ENCODE measurements at places on chromosomes 2 and 18.
A peak's percentile ranks its signal among the peaks of the same experiment; 100 is the strongest.

DNA sequence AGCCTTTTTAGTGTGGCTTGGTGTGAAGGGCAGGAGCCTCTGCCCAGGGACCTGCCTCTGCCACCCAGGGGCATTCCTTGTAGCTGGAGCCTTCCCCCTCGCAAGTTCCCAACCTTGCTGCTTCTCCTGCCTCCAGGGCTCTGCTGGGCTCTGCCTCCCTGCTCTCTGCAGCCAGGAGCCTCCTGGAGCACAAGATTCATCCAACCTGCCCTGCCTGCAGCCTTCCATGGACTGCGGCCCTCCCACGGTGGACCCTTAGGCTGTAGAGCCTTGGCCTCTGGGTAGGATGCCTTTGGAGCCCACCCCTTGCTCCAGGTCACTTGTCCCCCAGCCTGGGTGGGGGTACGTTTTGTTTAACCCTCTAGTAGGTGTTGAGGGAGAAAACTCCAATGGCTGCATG, 2.5 kb downstream of the SLC66A3 start:
- no peak for DNase-seq

GRCh38 chr18:42178376-42179080, 223.5 kb downstream of the PIK3C3 start:
- DNase-seq = no peak

DNA sequence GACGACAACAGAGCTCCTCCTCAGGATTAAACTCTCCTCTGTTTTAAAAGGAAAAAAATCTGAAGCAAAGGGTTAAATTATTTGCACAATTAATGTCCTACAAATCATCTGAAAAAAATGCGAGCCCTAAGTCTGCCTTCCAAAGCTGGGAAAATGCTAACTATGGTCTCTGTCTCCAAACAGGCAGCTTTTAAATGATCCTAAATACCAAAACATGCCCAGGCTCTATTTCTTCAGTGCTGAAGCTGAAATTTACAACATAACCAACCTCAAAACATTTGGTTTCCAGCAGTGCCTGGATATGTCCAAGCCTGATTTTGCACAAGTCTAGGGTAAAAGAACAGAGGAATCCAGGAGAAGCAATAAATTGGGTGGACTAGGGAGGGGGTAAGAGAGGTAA, 57.2 kb downstream of the LBH start:
- DNase-seq = no peak

DNA sequence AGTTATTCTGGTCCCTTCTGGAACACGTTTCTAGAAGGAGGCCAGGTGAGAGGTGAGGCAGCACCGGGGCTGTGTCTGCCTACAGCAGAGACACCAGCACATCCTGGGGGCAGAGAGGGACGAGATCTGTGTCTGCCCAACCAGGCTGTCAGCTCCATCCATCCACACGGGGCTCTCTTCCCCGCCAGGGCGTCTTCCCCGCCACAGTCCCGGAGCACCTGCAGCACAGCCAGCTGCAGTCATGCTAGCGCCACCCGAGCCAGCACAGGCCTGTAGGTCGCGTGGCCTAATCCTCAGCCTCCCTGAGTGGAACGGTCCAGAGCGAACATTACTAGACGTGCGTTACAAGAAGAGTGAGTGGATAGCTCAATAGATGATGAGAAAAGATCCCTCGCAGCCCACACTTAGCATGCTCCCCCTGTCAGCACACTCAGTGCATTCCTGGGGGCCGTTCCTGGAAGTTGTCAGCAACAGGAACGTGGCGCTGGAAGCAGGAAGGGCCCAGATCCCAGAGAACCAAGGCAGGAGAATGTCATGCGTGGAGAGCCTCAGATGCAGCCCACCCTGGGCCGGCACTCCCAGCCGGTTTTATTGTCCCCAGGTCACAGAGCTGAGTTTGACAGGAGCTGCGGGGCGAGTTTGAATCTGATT, 179.0 kb downstream of the TWIST2 start:
- no peak for DNase-seq

DNA sequence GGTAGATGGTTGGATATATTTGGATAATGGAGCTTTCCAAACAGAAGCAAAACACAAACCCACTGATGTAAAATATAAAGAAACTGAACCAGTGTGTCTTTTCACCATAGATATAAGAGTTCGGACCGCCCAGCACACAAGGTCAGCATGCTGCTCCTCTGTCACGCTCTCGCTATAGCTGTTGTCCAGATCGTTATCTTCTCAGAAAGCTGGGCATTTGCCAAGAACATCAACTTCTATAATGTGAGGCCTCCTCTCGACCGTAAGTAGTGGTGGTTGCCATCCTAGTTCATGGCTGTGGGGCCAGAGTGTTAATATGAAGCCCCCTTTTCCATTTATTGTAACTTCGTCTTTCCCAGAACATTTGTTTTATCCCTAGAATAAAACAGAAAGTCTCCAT, 125.2 kb upstream of the LYPD6 start:
- DNase-seq = no peak

GRCh38 chr2:113061896-113062770, 3.1 kb downstream of the IL36RN start:
- DNase-seq = no peak

- DNase-seq = no peak
Observed at GRCh38 chr2:86193901-86194567, 1.2 kb downstream of the IMMT start.

DNA sequence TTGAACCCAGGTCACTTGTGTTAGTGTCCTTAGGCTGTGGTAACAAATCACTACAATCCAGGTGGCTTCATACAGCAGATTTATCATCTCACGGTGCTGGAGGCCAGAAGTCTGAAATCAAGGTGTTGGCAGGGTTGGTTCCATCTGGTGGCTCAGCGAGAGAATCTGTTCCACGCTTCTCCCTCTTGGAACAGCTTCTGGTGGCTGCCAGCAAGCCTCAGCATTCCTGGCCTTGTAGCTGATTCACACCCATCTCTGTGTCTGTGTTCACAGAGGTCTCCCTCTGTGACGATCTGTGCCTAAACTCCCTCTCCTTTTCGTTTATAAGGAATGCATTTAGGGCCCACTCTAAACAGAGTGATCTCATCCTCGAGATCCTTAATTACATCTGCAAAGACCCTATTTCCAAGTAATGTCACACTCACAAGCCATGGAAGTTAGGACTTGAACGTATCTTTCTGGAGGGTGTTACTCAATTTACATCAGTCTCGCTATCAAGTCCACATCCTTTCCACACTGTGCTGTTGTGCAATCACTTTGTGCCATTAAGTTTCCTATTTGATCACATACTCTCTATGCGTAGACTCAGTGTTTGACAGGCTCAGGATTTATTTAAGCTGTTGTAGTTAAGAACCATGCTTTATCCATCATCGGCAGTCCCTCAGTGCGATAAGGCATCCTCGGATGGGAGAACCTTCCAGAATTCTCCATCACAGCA, 164.4 kb downstream of the SOCS6 start:
- DNase-seq = no peak

GRCh38 chr2:45494275-45494977, 116.6 kb downstream of the SRBD1 start:
- DNase-seq = no peak

GRCh38 chr2:100408104-100408503, 9.4 kb downstream of the CHST10 start:
- DNase-seq = no peak

DNA sequence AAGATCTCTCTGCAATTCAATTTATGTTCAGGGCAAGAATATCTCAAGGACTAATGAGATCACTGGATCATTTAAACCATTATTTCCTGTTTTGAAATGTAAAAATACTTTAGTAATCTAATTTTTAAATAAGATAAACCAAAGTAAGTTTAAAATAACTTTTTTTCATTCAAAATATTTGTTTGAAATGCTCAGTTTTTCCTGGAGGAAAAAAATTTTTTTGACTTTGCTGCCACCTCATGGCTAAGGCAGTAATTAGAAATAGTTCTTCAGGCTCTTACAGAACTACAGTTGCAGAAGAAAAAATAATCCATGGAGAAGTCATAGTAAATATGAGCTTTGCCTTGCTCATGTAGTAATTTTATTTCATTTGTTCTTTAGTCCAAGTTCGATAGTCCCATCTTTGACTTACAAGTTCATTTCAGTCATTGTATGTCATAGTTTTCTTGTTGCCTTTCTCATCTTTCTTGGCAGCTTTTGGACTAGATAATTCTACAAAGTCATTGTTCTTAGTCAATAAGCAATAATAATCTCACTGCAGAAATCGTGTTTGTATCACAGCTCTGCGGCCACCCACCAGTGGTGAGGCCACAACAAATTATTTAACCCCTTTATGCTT, 127.4 kb downstream of the DPP4 start:
- no peak for DNase-seq

DNA sequence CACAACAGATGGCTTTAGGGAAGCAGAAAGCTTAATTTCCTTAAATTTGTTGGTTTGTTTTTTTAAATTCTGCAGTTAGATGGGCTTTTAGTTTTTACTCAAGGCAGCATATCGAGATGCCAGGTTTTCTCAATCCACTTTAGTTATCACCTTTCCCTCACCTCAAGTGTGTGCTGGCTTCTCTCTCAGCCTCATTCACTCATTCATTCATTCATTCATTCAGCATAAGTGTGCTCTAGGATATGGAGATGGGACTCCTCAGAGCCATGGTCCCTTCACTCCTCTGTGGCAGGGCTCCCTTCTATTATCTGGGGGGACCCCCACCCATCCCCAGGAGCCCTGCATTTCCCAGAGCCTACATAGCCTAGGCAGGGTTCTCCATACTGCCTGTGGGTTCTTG, 19.0 kb downstream of the VIL1 start:
- DNase-seq = no peak

DNA sequence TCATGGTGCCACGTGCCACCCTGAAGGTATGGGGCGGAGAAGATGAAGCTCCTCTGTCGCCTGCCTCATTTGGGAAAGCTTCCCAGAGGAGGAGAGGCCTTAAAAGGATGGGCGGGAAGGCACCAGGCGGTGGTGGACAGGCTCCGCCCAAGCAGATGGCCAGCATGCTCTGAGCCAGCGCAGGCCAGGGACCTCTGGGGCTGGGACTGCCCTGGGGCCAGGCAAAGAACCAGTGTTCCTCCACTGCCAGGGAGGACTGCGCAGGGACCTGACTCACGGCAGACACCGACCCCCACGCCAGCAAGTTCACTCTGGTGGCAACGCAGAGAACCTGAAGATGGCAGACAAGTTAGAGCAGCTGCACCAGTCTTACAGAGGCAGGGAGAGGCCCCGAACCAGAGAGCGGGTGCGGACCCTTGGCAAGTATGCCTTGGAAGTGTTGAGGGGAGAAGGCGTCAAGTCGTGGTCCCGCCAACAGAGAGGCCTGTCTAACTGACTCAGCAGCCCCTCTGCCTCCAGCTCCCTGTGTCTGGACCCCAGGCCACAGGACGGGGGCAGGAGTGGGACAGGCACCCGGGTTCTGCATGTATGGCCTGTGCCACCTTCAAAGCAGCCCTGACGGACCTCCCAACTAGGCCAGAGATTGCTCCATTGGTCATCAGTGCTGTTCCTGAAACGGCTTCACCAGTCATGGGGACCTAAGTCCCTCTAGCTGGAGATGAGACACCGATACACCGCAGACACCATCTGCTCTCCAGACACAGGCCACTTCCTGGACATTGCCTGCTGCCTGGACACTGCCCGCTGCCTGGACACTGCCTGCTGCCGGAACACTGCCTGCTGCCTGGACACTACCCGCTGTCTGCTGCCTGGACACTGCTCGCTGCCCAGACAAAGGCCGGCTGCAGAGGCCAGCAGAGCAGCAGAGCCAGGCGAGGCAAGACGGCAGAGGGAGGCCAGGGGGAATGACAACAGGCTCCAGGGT, 124.7 kb downstream of the HDAC4 start:
- DNase-seq = peak; percentile 17

GRCh38 chr2:240643811-240644150, 18.5 kb downstream of the GPR35 start:
- DNase-seq = no peak

DNA sequence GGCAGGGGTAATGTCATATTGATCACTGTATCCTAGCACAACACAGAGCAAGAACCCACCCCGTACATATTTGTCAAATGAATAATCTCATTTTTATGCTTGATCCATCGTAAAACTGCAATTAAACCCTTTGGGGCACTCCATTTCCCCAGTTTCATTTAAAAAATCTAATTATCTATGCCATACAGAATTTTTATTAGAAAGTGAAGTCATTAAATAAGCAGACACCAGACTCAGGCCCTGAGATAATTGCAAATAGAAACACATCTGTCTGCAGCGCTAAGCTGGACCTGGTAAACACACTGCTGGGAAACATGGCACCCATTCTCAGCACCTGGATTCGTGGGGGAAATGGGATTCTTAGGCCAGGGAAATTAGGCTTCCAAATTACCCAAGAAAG, 5.1 kb downstream of the CYRIA start:
- DNase-seq = no peak

DNA sequence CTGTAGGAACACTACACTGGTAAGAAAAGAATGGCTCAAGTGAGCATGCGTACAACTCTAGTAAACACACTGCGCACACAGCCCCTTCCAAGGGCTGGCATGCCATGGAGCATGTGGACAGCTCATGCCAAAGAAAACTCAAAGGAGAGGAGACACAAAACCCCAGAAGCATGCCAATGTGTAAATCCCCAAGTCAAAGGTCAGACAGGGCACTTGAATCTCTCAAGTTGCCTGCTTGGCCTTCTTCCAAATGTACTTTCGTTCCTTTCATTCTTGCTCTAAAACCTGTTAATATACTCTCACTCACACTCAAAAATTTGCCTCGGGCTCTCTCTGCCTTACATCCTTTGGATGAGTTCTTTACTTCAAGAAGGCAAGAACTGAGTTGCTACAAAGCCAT, 365.3 kb downstream of the NBAS start:
- no peak for DNase-seq

- DNase-seq = no peak
Observed at GRCh38 chr2:128544321-128545037, 225.8 kb upstream of the HS6ST1 start.

- no peak for DNase-seq
Observed at GRCh38 chr2:156818221-156818620, 382.0 kb downstream of the GPD2 start.

DNA sequence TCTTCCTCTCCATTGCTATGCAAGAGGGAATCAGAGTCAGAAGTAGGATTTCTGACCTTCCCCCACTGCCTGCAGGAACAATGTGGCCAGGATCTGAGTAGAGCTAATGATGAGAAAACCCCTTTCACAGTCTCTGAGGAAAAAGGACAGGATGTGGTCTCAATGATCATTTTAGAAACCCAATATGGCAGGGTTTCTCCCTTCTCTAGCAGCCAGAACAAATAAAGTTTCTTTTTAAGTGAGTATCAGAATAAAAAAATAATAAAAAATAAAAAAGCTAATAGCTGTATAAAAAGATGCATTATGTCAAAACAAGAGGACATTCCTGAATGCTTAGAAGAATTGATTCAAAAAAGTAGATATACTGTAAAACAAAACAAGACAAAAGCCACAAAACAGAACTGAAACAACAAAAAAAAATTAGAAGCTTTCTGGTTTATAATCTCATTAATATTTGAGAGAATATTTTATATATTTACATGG, 1124.9 kb upstream of the ZEB2 start:
- DNase-seq = no peak
